ENCODE measurements at places on chromosomes 2 and 18. TPM values are rescaled to one million over a fixed set of nuclear protein-coding genes. Genes with fewer than 3 reads are reported as not detected.

Gene TMEM37
- total RNA-seq: not detected

Gene COL4A3
- not detected for total RNA-seq

Gene C2orf72
- not detected for total RNA-seq

Gene DNAH6
- under 0.01 TPM for total RNA-seq

Gene PID1
- 9.6 TPM for total RNA-seq

Gene OSBPL6
- 10.4 TPM for total RNA-seq

Gene DYNC2LI1
- total RNA-seq: 13.7 TPM

Gene TRIM43
- not detected for total RNA-seq

Gene EVA1A
- total RNA-seq: 33.5 TPM

Gene NFATC1
- 6.3 TPM for total RNA-seq

Gene GALM
- total RNA-seq: 0.16 TPM

Gene TRABD2A
- total RNA-seq: 0.87 TPM

Gene DUSP2
- total RNA-seq: 14.2 TPM

Gene TLX2
- 0.08 TPM for total RNA-seq

Gene MRPL30
- total RNA-seq: 42.2 TPM

Gene COL4A4
- total RNA-seq: under 0.01 TPM

Gene SP140
- not detected for total RNA-seq

Gene SLC40A1
- total RNA-seq: not detected

Gene BMP10
- total RNA-seq: not detected

Gene PCARE
- total RNA-seq: not detected

Gene COX7A2L
- 250 TPM for total RNA-seq

Gene PAX8
- 3.7 TPM for total RNA-seq

Gene RIT2
- not detected for total RNA-seq

Gene AQP4
- not detected for total RNA-seq

Gene CHRND
- not detected for total RNA-seq

Gene CTLA4
- not detected for total RNA-seq

Gene NYAP2
- total RNA-seq: not detected

Gene AGXT
- not detected for total RNA-seq

Gene PSTPIP2
- total RNA-seq: 21.1 TPM

Gene CD302
- total RNA-seq: 1.7 TPM

Gene ALPP
- total RNA-seq: not detected

Gene LIMS4
- total RNA-seq: not detected

Gene ACTR1B
- 53.5 TPM for total RNA-seq

Gene IL1RN
- 16.9 TPM for total RNA-seq

Gene MLPH
- total RNA-seq: 9.9 TPM

Gene LIPT1
- total RNA-seq: 3.1 TPM

Gene CENPA
- total RNA-seq: 21.3 TPM

Gene RTP5
- not detected for total RNA-seq

Gene CRYGD
- not detected for total RNA-seq

Gene ESCO1
- total RNA-seq: 10.0 TPM

Gene ANKRD12
- 5.8 TPM for total RNA-seq

Gene SERPINB13
- total RNA-seq: 8.0 TPM

Gene PTRHD1
- 32.5 TPM for total RNA-seq

Gene EPHA4
- 4.3 TPM for total RNA-seq

Gene NEURL3
- total RNA-seq: not detected

Gene UGP2
- total RNA-seq: 181 TPM

Gene TCF7L1
- 2.0 TPM for total RNA-seq

All from hair follicular keratinocyte (primary cell).